Activated CD4-positive, alpha-beta T cell treated with anti-CD3 and anti-CD28 coated beads for 36 hours (primary cell): ENCODE measurements at places on chromosomes 7 and 10.
A peak's percentile ranks its signal among the peaks of the same experiment; 100 is the strongest.

DNA sequence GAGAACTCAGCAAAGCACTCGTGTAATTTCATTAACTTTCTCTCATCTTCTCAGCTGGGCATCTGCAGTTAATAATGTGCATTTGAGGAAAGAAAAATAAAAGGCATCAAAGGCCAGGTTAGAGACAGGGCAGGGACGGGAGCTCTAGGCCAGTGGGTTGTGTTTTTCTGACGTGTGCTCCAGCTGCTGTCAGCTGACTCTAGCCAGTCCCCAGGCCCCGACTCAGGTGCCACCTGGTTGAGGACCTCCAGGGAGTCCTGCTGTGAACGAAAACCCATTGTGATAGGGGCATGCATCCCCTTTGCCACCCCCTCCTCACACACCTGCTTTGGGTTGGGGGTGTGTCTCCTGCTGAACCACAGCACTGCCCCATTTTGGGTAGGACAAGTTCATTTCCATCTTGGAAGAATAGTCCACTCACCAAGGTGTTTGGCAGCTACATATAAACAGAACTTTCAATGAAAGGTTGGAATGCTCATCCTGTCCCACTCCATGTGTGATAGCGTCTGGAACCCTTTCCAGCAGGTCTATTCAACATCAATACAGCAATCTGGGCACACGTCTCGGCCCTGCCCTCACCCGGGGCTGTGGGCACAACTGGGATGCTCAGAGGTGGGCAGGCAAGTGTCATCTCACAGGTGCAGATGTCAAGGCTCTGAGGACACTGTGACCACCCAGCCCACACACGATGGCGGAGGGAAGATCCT lies 146.1 kb upstream of the FAM20C start:
- no peak for DNase-seq

DNA sequence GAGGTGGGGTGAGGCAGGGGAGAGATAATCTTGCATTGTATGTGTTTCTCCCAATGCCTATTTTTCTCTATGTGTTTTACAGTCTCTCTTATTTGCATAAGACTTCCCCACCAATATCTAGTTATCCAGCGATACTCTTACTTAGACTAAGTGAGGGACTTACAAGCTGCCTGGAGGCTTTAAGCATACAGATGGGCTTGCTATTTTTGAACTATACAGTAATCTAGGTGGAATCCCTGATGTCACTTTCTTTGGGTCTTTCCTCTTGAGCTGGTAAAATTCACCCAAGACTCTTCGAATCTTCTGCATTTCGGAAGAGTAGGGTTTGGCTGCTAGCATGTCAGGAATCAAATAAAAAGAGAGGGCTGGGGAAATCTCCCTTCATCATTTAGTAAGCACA lies 76.6 kb downstream of the NDUFB2 start:
- DNase-seq: no peak

DNA sequence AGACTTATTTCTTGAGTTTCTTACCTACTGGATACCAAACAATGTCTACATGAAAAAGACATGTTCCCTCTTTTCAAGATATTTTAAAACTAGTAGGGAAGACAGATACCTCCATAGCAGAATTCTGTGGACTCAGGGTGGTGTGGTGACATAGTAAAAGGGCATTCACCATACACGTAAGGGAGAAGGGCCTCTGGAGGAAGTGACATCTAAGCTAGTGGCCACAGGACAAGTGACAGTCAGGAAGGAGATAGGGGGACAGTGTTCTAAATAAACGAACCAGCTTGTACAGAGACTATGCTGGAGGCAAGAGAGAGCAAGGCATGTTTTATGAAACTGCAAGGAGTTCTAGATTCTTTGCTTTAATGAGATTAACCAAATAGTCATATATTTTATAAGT lies 321.7 kb upstream of the LRGUK start:
- DNase-seq: no peak

DNA sequence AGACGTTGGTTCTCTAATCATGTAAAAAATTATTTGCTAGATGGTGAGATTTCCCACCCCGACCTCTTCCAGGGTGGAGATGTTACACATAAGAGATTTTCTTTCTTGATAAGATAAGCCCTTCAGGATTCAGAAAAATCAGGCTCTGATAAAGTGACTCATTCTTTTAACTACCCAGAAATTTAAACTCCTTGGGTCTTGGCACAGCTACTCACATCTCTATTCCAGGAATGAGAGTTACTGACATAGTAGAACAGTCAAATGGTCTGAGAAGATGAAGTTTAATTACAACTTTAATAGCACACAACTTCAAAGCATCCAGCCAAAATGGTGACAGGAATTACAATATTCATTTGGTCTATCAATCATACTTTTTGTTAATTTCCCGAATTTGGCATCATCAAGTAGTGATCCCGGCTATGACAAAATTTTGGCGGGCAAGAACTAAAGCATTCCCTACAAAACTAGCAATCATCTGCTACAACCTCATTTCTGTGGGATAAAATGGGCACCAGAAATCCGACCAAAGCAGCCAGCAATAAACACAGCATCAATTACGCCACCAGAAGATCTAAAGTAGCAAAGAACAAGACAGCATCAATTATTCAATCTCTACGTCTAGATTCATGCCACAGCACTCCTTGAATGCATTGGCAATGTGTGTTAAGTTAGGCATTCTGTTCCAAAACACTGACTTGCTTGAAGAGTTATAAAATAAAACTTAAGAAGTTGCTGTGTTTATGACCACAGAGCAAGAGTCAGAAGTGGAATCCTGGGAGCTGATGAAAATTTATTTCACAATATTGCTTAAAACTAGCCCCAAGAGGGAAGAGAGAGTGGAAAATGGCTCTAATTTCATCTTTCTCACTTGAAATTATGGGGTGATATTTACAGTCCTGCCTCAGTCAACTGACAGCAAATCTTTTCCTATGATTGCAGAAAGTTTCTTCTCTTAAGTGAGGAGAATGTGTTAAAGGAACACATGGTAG lies 565.7 kb upstream of the ANKRD30A start:
- no peak for DNase-seq

- no peak for DNase-seq
Observed at GRCh38 chr7:94513565-94513860, 3.9 kb downstream of the CASD1 start.

DNA sequence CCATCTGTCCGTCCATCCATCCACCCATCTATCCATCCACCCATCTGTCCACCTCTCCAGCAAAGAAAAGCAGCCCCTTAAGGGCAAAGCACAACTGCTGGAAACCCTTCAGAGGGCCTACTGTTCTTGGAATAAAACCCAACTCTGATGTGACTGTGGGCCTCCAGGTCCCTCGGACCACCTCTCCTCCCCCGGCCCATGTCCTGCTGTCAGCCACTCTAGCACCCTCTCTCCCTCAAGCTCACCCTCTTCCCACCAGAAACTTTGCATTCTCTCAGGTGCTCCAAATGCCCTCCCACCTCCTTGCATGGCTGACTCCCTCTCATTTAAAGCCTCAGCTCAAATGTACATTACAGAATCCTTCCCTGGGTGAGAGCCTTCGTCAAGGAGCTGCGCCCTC lies 110.3 kb downstream of the ARHGAP22 start:
- no peak for DNase-seq

- DNase-seq: no peak
Observed at GRCh38 chr10:118808601-118809356, 54.0 kb upstream of the CACUL1 start.

DNA sequence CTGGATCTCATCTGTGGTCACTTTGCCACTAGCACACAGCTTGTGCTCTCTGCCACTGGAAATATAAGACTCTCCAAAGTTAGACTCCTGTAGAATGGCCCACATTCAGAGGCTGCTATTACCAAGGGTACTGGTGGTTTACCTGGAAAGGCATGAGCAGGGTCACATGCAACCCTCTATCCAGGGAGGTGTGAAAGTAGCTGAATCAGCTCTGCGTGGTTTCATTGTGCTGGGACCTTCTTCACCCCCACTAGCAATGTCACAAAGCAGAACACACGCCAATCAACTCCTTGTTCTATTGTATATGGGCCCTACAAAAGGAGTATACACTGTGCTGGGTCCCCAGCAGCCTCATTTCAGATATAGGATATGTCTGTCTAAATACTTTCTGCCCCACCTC lies 353.6 kb upstream of the AUTS2 start:
- no peak for DNase-seq

DNA sequence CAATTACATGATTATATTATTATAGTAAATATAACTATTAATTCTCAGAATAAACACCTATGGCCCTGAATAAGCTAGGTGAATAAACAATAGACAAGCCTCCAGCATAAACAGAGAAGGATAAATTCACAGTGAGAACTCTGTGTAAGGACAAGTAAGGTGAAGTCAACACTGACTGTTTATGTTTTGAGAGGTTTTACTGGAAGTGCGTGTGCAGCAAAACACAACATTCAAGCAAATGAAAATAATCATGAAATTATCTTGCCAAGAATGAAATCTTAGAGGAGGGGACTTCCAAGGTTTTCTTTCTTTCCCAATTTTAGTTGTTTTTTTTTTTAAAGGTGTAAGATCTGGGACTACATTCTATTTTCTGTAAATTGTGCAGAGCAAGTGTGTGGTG lies 112.5 kb downstream of the MACC1 start:
- no peak for DNase-seq

DNA sequence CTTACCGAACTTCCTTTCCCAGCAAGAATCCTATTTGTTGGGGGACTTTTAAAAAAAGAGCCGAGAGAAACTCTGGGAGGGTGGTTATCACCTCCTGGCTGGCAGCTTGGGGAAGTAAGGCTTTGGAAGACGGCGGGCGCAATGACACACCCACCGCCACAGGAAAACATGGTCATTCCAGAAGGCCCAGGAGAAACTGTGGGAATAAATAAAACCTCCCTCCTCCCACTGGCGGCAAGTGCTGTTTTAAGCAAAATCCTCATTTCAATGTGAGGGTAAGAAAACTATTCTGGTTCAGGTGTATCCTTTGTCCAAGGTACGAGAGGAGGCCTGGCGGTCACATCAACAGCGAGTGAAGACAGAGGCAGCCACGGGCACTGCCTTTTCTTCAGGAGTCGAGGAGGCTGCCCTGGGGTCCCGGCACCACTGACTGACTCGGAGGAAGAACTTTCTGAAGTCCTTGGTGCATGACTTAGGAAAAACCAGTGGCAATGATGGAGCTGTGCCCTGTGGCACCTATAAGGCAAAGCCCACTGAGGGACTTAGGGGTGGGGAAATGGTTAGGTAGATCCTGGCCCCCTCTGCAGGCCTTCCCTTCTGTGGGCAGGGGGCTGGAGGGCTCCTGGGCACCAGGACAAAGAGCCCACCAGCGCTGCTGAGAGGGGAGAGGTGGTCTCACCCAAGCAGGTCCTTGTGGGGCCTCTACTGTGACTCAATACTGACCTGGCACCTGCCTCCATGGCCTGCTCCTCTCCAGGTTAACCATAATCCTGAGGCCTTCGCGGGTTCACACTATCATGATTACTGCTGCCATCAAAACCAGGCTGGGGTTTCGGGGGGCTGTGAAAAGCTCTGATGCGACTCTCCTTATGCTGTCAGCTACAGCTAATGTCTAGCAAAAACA lies 21.4 kb downstream of the DNAJB12 start:
- DNase-seq: peak; percentile 69

- DNase-seq: no peak
Observed at GRCh38 chr10:81953420-81953819, 78.4 kb downstream of the NRG3 start.

GRCh38 chr10:130029209-130029608 lies 65.1 kb upstream of the EBF3 start:
- DNase-seq: no peak

DNA sequence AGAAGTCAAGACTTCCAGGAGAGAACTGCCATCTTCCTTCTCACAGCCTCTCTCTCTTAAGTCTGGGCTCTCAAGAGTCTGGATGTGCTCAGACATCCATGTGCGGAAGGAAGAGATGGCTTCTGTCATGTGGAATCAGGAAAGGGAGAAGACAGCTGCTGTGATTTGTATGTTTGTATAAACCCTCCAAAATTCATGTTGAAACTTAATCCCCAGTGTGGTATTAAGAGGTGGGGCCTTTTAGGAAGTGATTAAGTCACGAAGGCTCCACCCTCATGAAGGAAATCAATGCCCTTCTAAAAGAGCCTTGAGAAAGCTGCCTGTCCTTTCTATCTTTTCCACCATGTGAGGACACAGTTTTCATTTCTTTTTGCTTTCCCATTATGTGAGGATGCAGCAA lies 73.9 kb upstream of the PTN start:
- DNase-seq: no peak

DNA sequence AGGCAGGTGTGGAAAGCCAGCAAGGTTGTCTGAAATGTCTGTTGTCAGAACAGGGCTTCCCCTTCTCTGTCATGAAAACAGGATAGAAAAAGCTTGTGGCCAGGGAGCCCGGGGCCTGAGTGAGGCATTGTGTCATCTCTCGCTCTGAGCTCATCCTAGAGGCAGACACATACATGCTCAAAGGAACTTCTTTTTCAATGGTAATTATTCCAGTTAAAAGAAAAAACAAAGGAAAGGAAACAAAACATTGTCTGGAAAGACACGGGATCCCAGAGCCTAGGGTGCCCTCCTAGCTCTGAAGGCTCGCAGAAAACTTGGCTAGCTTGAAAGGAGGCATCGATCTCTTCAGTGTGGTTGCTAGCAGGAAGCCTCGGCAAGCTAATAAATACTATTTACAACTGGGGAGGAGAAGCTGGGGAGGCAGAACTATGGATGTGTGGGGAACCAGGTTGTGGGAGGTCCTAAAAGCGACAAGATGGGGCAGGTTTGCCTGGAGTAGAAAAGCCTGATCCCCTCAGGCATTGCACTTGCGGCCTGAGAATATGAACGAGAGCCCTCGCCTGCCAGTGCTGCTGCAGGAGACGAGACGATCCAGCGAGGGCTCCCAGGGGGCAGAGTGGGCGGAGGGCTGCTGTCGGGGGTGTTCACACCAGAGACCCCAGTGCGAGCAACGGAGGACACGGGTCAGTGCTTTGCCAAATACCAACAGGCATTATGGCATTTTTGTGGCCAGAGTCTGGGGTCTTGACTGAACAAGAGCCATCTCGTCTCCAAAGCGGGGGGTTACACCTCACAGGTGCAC lies 32.8 kb upstream of the DGKI start:
- peak; percentile 62 for DNase-seq

GRCh38 chr10:127854769-127855590 lies 37.8 kb downstream of the CLRN3 start:
- DNase-seq: no peak

DNA sequence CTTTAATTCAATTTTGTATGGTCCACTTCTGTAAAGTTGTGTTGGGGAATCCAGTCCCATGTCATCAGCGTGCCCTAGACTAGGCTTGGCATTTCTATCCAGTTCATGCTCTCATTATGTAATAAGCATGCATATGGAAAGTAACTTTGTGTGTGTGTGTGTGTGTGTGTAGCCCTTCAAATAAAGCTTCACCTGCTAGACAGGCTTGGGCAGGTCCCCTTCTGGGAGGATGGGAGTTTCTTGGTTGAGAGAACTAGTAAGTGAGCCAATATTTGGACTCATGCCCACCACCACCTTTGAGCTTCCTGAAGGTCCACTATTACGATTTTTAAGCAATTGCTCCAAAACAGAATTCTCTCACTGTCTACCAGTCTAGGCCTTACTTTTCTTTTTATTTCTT lies 6.9 kb downstream of the BZW2 start:
- no peak for DNase-seq

- DNase-seq: no peak
Observed at GRCh38 chr7:135768467-135768866, 19.9 kb upstream of the FAM180A start.
